H4 (cell line): ENCODE measurements at places on chromosomes 6 and 20. TPM values are rescaled to one million over a fixed set of nuclear protein-coding genes. Genes with fewer than 3 reads are reported as not detected.
A peak's percentile ranks its signal among the peaks of the same experiment; 100 is the strongest.

The SLC17A2 gene
- total RNA-seq: not detected in 2 replicates

The ME1 gene
- 49.6 and 53.1 TPM in 2 replicates for total RNA-seq

The CTCFL gene
- total RNA-seq: not detected in 2 replicates

The PPP1R16B gene
- total RNA-seq: 0.16 TPM in 1 of 2 replicates, not detected in the other

The OR2H2 gene
- total RNA-seq: not detected in 2 replicates

The SNAI1 gene
- 5.5 and 10.5 TPM in 2 replicates for total RNA-seq

The SS18L1 gene
- 3.3 TPM in 2 replicates for total RNA-seq

DNA sequence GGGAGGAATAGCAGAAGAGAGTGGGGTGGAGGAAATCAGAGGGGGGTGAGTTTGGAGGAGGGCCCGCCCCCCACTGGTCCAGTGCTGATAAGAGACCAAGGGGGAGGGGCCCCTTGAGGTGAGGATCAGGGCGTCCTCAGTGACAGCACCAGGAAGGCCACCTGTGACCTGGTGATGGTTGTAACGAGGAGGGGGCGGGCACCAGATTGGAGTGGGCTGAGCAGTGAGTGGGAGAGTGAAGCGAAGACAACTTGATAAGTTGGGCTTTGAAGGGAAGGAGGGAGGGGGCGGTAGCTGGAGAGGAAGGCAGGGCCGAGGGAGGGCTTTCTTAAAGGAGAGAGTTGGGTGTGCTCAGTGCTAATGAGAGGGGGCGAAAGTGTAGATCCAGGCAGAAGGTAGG is 30.7 kb downstream of the CDH22 start:
- DNase-seq: no peak

- no peak for DNase-seq
Observed at GRCh38 chr6:141580131-141580530, 552.6 kb upstream of the GJE1 start.

- DNase-seq: no peak
Observed at GRCh38 chr6:163916315-163917081, 502.0 kb downstream of the QKI start.

- DNase-seq: no peak
Observed at GRCh38 chr20:32567384-32568178, 17.6 kb downstream of the NOL4L start.

DNA sequence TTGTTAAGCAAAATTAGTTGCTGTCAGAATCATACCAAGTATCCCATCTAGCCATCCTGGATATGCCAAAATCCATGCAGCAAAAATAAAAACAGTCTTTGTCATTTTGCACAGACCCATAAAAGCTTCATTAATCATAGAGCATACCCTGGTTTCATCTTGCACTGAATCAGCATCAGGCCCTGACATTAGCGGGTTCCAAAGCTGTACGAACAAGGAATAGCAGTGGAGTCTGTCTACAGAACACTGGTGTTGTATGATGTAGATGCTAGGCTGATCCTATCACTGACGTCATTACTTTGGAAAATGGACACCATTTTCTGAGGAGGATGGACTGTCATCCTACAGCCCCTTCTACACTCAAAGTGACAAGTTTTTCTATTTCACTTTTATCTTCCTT is 315.6 kb downstream of the ESR1 start:
- DNase-seq: no peak

DNA sequence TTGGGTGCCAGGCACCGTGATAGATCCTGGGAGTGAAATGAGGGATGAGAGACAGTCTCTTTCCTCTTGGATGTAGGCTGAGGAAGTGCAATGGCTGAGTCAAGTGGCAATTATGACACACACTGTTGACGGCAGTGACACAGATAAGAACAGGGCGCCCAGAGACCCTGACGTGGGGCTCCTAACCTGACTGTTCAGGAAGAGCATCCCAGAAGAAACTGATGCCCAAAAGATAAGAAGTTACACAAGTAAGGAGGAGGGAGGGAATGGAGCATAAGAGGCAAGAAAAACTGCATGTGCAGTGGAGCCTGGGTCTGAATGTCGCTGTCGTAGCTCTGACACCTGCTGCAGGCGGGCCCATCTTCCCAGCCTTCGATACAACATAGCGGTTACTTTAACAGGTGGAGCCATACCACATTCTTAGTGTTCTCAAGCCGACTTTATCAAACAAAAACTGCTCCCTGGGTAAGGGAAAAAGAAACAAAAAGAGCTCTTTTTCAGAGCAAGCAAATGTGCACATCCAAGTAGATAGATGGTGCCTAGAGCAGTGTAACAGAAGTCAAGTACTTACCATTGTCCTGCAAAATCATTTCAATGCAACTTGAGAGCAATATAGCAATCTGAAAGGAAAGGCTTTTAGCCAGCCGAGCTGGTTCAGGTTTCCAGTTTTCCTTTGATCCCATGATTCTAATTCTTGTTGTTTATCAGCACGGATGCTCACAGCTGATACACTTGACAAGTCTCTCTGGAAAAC is 463.9 kb upstream of the JARID2 start:
- DNase-seq: no peak

- DNase-seq: no peak
Observed at GRCh38 chr6:44321210-44321609, 8.1 kb upstream of the AARS2 start.

DNA sequence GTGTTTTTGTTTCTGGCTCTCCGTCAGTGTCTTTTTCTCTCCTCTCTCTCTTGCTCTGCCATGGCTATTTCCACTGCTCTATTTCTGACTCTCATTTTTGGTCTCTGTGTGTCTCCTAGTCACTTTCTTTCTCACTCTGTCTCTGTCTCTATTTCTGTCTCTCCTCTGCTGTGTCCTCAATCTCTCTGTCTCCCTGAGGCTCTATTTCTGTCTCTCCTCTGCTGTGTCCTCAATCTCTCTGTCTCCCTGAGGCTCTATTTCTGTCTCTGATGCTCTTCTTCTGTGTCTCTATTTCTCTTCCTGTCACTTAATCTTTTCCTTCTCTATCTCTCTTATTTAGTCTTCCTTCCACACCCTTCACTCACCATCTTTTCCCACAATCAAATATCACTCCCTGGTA is 8.4 kb downstream of the PRSS16 start:
- no peak for DNase-seq

- DNase-seq: peak; percentile 67
Observed at GRCh38 chr6:165676435-165677068, 13.5 kb upstream of the PDE10A start.
